ENCODE measurements at places on chromosomes 1 and 21.

- no peak for DNase-seq
These were observed 26.4 kb downstream of the ZNF697 start for GRCh38 chr1:119621705-119622104.

DNA sequence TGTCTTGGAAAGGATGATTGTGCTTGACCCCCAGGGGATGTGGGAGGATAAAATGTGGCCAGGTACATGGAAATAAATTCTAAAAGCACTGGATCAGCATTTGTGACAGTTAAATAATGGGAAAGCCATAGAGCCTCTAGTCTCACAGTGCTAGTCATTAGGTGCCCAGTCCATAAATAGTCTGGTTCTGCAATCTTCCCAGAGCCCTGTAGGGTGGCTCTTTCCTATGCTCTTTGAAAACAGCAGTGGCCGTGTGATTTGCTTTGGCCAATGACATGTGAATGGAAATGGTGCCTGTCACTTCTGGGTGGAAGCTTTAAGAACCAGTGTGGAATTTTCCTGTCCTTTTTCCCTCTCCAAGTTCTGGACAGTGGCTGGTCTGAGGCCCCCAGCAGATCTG is 113.2 kb downstream of the TRABD2B start:
- DNase-seq: no peak

- DNase-seq: no peak
These were observed 285.2 kb upstream of the SGIP1 start for GRCh38 chr1:66248746-66249145.

- DNase-seq: no peak
These were observed 34.7 kb downstream of the PTPRU start for GRCh38 chr1:29270929-29271521.

GRCh38 chr1:100304227-100304626 is 38.2 kb downstream of the RTCA start:
- DNase-seq: no peak

DNA sequence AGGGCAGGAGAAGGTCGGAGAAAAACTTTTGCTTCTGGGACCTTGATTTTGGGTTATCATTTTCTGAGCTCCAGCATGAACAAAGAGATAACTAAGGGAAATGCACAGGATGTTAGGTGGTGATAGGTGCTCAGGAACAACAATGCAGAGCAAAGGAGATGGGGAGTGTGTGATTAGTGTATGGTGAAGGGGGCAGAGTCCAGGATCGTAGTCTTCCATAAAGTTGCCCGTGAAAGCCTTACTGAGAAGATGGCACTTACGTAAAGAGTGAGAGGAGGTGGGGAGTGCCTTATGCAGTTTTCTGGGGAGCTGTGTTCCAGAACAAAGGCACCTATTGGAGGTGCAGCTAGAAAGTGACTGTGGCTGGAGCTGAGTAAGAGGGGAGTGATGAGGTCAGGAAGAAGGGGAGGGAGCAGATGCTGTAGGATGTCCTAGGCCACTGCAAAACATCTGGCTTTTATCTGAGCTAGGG is 11.6 kb downstream of the KCNK1 start:
- no peak for DNase-seq

GRCh38 chr1:87864676-87865075 is 536.0 kb downstream of the LMO4 start:
- DNase-seq: no peak

GRCh38 chr1:46401154-46401913 is 7.2 kb downstream of the FAAH start:
- no peak for DNase-seq
